ENCODE measurements at places on chromosomes 5 and 9.

GRCh38 chr9:95409650-95410426 is 92.3 kb upstream of the FANCC start:
- no peak for DNase-seq

GRCh38 chr5:139676406-139676805 is 28.3 kb downstream of the CXXC5 start:
- no peak for DNase-seq

GRCh38 chr5:176837707-176838115 is 27.4 kb downstream of the UNC5A start:
- DNase-seq = no peak

- DNase-seq = no peak
These were observed 290.1 kb upstream of the TRPC7 start for GRCh38 chr5:136655468-136655867.

DNA sequence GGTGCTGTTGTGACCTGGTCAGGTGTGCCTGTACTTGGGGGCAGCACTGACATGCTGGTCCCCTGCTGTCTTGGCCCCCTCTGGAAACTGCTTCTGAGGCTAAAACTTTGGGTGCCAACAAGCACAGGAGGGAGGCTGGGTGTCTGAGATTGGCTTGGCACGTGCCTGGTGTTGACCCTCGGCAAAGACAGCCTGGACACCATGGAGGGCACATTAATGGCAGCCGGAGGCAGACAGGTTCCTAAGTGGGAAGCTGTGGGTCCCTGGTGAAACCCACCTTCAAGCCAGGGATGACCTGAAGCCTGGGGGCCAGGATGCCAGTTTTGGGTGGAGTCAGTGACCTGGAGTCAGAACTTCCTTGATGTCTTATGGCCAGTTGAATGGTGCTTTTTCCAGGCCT is 894.1 kb downstream of the PTPRD start:
- no peak for DNase-seq

DNA sequence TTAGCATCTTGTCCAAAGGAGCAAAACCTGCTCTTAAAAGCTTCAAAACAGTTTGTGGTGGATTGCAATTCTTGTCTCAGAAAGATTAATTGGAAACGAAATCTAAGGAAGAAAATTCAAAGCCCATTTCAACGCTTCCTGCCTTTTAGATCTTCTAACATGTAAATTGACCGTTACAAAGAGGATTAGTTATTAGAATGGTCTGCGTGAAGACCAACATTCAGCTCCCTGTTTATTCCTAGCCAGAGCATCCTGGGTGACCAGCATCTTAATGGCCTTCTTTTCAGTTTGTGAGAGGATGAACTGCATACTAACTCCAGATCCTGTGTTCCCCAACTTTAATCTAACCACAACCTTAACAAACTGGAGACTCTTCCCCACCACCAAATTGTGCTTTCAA is 109.9 kb upstream of the SLC1A3 start:
- DNase-seq = no peak

DNA sequence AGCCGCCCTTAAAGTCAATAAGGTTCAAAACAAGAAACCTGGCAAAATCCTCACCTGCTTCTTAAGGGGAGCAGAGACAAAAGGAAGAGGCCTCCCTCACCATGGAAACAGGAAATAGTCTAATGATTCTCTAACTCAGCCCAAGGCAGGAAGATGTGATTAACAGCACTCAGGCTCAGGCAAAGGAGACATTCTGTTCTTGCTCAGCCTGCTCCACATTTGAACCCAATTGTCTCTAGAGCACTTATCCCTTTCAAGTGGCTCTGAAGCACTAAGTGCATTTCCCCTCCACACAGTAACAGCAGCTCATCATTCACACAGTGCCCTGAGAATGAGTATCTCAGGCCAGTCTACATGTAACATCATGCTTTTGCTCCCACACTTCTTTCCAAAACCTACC is 72.3 kb downstream of the NIPSNAP3B start:
- no peak for DNase-seq

- no peak for DNase-seq
These were observed 52.1 kb upstream of the WWC1 start for GRCh38 chr5:168239325-168239724.

DNA sequence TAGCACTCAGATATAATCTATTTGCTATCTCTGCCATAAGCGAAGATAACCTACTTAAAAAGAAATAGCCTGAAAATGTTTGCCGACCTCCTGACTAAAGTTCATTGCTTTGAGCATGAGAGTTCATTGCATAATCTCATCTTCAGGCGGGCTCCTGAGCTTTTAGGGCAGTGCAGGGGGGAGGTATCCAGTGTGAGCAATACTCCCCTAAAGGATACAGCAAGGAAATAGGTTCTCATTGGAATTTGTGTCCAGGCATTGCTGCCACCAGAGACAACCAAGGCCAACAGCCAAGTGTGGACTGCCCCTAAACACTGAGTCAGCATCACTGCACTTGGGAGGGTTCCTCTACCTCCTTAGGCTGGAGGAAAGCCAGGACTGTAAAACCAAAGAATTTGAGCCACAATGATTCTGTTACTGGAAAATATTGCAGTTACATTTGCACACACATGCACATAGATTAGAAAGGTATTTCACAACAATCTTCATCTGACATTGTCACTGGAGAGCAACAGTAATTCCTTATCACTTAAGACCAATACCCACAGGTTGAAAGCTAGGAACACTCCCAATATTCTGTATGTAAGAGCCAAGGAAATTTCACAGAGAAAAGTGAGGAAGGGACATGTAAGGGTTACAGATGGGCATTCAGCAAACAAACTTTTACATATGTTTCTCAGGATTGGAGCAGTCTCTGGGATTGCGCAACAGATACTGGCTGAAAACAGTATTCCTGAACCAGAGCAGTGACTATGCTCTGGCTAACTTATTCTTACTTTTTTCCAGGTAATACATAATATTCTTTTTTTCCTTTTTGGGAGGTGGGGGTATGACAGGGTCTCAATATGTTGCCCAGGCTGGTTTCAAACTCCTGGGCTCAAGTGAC is 98.6 kb upstream of the TLE1 start:
- DNase-seq = no peak

DNA sequence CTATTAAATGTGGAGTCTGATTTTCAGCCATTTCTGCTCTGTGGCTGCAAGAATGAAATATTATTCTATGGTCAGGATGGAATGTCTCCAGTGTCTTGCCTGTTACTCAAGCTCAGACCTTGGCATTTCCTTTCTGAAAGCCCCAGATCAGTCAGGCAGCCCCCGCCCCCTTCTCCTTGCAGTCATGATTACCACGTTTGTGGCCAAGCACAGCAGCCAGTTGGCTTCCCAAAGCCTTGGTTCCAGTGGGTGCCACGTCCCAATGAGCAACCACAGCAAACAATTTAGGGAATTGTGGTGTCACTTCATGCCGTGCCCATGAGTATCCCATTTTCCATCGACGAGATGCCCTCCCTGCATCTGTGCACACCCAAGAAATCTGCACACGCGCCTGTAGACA is 9.7 kb upstream of the OBP2A start:
- DNase-seq = no peak

- no peak for DNase-seq
These were observed 98.6 kb downstream of the SPOCK1 start for GRCh38 chr5:137400571-137400970.

DNA sequence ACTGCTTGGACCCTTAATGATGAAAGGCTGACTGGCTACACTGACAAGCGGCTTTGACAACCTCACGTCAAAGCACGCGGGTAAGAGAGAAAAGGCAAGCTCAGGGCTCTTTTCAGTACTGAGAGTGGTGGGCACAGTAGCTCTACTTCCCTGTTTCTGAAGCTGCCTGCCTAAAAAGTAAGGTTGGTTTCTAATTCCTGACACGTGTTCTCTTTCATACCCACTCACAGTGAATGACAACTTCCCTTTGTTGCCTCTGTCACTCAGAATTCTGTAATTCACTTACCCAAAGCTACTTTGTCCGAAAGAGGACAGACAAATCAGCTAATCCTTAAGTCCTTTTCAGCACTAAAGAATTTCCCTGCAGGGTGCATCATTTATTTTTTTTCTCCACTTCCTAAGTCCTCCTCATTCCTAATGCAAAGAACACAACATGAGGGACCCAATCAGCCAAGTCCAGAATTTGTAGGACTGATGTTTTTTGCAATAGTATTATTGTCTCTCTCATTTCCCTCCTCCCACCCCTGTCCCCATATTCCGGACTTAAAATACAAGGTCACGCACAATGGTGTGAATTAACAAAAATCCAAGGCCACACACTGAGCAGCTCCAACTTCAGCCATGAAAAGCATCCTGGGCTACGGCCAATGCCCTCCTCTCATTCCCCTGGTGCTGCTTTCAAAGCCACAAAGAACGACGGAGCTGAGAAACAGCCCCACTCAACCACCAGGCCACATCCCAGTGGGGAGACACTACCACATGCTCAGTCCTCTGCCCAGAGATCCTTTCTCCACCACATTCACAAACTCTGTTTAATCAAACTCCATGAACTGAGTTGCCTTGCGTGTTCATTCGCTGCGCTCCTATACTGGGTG is 221.0 kb downstream of the TSSK1B start:
- DNase-seq = no peak

All from DMS 273 treated with DMSO at 0.1 percent for 48 hours (cell line).